ENCODE measurements at places on chromosomes 7 and 10.

- DNase-seq: no peak
Observed at GRCh38 chr10:76298329-76298728, 866.9 kb downstream of the LRMDA start.

- no peak for DNase-seq
Observed at GRCh38 chr7:1026721-1027161, 17.6 kb upstream of the GPR146 start.

DNA sequence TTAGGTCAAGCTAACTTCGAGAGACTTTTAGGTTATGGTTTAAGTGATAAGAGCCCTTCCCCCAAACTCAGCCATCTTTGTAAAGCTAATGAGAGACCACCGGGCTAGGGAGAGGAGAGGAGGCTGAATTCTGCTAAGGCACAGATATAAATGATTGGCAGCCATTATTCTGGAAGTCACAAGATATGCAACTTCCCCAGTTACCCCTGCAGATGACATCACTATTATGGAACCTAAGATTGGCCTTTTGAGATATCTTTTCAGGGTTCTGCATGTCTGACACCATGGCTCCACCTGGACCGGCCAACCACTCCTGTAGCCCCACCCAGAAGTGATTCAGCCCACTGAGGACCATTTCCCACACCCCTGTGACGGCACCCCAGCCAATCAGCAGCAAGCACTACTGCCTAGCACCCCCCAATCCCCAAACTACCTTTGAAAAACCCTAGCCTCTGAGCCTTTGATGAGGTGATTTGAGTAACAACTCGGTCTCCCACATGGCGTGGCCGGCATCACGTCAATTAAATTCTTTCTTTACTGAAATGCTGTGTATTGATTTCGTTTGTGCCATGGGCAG is 14.4 kb downstream of the VIPR2 start:
- DNase-seq: no peak

DNA sequence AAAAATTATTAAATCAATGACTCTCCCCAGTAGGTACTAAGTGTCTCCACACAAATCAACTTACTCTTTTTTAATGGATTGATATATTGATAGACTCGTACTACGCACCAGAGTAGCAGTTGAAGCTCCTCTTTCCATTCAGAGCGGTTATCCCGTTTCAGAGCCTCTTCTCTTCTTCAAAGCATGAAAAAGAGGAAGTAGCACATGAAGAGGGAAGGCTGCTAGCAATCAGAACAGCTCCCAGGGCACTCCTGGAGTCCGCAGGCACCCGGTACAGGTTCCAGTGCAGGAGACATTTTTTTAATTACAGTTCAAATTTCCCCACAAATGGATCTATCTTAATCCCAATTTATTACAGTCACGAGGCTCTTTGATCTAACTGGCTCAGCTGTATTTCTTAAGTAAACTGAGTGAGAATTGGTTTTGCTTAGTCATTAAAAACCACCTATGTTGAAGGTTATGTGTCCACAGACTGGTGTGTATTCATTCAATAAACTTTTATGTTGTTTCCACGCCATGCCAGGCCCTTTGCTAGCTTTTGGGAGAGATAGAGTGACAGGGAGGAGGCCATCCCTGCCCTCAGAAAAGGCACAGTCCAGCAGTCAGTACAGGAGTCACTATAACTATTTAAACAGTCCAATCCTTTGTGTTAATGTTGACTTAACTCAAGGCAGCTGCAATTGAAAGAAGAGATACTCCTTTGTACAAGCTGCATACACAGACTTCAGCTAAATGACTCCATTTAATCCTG is 32.1 kb upstream of the CALN1 start:
- no peak for DNase-seq
